ENCODE measurements at places on chromosomes 6 and 20.

DNA sequence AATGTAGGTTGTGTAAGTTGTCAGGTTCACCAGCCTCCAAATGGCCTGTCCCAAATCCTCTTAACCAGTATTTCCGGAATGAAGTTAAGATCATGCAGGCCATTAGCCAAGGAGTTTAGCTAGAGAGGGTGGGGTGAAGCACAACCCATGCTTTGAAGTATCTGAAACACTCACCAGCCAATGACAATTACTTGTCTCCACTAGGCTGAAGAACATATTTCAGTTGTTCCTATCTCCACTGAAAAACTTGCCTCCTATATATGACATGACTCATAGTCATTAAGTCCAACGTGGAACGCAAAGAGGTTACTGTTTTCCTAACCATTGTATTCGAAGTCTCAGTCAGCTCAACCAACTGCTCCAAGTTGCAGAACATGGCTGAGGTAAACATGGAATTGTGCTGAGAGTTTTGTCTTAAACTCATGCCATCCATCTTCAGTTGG, 37.4 kb upstream of the TNFAIP3 start:
- no peak for DNase-seq

GRCh38 chr20:55266361-55266760, 739.0 kb downstream of the CBLN4 start:
- DNase-seq: no peak

- no peak for DNase-seq
Observed at GRCh38 chr6:144176043-144176442, 25.7 kb downstream of the STX11 start.

- DNase-seq: no peak
Observed at GRCh38 chr20:53001498-53002301, 29.5 kb downstream of the TSHZ2 start.

DNA sequence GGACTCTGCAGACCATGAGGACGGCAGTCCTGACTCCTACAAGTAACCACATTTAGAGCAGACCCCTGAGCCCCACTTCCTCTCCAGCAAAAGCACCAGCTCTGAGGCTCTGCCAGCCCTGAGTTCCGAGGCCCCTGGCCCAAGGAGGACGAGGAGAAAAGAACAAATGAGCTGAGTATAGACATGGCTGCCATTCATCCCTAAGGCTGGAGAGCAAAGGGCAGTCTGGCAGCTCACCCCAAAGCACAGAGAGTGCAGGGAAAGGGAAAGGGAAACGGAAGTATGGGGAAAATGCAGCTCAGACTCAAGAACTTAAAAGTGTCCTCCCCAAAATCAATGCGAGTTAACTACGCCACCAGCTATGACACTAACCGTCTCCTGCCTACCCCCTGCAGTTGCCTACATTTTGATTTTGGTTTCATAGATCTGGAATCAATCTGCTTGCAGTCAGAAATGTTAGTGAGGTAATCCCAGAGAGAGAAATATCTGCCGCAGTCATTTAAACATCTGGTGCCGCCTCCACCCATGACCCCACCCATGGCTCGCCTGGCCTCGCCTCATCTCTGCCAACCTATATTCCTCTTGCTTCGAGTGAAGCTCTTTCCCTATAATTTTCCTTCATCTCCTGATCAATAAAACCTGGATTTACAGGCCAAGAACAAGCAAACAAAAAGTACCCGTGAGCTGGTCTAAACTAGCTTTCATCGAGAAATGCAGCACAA, 49.6 kb upstream of the AFDN start:
- DNase-seq: no peak

DNA sequence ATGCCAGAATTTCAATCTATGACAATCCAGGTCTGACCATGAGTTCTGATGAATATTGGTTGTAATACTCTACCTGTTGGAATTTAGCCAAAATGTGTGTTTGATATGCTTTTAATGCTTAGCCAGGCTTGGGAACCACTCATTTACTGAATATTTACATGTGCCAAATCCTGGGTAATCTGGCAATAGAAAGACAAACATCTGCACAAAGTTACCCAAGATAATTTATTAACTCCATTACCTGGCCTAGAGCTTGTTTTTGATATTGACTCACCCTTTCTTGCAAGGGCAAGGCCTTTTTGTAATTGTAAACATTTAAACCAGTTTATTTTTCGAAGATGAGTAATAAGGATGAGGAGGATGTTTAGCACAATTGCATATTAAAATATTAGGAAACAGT, 13.5 kb upstream of the CD2AP start:
- no peak for DNase-seq

DNA sequence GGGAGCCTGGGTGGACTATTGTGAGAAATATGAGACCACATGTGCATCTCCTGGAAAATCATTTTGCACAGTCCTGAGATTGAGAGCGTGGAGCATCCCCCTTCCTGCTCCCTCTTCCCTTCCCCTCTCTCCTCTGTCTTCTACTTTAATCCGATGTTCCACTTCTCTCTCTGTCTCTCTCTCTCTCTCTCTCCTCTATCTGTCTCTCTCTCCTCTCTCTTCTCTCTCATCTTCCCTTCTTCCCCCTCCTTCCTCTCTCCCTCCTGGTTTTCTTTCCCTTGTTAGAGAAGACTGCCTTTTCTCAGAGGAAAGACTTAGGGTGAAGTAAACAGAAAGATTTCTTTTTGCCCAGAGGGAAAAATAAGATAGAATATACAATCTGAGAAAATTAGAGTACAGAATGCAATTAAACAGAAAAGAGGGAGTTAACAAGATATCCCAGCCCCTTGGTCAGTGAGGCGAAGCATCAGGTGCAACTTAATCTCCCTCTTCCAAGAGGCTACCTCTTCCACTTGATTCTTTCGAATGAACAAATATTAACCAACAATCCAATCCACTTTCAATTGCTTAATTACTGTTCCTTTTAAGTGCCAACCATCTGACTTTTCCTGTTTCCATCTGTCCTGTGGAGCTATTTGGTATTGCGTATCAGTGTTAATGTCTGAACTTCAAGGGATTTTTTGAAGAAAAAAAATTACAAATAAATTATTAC, 14.6 kb downstream of the KHDC1 start:
- DNase-seq: no peak

- no peak for DNase-seq
Observed at GRCh38 chr6:112470950-112471349, 123.8 kb downstream of the RFPL4B start.

DNA sequence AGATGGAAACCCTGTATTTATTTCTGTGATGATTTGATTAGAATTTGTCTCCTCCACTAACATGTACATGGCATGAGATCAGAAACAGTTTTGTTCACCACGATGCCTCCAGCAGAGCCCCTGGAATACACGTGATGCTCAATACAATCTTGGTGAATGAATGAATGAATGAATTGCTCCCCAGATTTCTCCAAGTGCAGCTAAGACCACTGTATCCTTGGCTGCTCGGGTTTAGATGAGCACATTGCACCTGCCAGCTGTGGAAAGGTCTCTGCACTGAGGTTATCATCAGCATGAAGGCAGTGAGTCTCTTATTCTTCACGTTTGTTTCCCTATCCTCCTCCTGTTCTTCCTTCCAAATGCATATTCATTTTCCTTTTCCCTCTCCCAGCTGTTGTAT, 17.9 kb downstream of the CASS4 start:
- no peak for DNase-seq

- DNase-seq: no peak
Observed at GRCh38 chr20:888057-888456, 28.1 kb downstream of the ANGPT4 start.

- DNase-seq: peak; percentile 81
Observed at GRCh38 chr20:63835021-63835858, 4.2 kb upstream of the ZBTB46 start.

GRCh38 chr20:33936656-33937055, 57.1 kb upstream of the RALY start:
- DNase-seq: no peak

DNA sequence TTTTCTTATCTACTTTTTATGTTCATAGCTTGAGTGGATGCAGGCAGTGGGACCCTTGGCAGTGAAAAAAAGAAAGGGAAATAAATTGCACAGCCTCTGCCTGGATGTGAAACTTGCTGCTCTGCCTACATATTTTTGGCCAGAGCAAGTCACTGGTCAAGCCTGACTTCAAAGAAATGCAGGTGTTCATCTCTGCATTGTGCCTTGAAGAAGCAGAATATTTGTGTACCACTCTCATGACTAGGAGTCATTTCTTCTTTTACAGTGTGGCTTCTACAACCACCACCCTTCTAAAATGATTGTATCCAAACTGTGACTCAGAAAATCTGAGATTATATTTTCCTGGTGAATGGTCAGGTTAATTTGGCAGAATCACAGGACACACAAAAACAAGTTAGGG, 2.5 kb upstream of the KATNA1 start:
- peak; percentile 54 for DNase-seq

DNA sequence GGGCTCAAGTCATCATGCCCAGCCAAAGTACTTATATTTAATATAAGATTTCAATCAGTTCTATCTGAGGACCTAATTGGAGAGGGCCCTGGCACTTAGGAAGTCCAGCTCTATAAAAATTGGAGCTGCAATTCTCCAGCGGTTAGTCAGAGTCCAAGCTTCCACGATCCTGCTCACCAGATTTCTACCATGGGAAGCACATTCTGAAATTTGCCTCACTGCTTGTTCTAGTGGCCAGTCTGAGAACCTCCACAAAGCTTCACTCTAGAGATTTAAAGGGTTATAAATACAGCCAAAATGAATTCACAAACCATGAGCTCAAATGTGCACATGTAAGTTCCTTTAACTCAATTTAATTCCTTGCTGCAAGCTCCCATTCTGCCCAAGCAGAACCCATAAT, 33.5 kb downstream of the PNLDC1 start:
- no peak for DNase-seq

- no peak for DNase-seq
Observed at GRCh38 chr6:20575704-20576451, 41.6 kb downstream of the CDKAL1 start.
